ENCODE measurements at places on chromosomes 12 and 14. TPM values are rescaled to one million over a fixed set of nuclear protein-coding genes. Genes with fewer than 3 reads are reported as not detected.

- DNase-seq, result no peak
These were observed 59.5 kb upstream of the FUT8 start for GRCh38 chr14:65352964-65353530.

DNA sequence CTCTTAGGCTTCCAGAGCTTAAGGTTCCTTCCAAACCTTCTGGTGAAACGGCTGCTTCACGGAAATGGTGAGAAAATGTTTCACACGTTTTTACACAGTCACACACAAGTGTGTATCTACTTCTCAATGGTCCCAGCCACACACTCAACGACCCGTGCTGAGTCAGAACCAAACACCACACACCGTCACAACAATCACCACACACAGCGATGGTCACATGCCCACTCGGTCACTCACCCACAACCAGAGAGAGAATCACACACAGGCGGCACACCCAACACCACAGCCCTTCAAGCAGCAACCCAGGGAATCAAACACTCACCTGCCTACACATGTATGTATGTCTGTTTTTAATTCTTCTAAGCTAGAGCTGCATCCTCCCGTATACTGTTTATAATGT, 12.6 kb upstream of the PLEKHD1 start:
- no peak for DNase-seq

The KLRB1 gene
- polyA plus RNA-seq, result 4.9 TPM

- DNase-seq, result no peak
These were observed 285.9 kb downstream of the FOXN3 start for GRCh38 chr14:89131004-89131750.

- DNase-seq, result no peak
These were observed 4.9 kb upstream of the PMCH start for GRCh38 chr12:102202556-102202955.

DNA sequence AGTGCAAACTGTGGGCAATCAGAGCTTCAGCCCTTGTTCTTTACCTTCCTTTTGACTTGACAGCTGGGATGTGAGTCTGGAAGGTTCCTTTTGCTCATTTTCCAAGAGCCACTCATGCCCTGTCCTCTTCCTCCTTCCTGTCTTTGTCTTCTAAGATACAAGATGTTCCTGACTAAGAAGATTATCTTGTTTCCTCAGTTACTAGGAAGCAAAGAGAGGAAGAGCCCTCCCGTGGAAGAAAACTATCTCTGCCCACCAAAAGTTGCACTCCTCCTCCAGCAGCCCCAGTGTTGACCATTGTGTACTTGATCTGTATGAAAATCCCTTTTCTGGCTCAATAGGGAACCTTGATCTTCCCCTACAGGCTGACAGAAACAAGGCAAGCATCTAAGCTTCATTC, 138.0 kb downstream of the C12orf75 start:
- no peak for DNase-seq

GRCh38 chr12:112375105-112375504, 7.1 kb downstream of the HECTD4 start:
- no peak for DNase-seq

All from spleen (tissue), 13 donors.